ENCODE measurements at places on chromosomes 12 and 14.

DNA sequence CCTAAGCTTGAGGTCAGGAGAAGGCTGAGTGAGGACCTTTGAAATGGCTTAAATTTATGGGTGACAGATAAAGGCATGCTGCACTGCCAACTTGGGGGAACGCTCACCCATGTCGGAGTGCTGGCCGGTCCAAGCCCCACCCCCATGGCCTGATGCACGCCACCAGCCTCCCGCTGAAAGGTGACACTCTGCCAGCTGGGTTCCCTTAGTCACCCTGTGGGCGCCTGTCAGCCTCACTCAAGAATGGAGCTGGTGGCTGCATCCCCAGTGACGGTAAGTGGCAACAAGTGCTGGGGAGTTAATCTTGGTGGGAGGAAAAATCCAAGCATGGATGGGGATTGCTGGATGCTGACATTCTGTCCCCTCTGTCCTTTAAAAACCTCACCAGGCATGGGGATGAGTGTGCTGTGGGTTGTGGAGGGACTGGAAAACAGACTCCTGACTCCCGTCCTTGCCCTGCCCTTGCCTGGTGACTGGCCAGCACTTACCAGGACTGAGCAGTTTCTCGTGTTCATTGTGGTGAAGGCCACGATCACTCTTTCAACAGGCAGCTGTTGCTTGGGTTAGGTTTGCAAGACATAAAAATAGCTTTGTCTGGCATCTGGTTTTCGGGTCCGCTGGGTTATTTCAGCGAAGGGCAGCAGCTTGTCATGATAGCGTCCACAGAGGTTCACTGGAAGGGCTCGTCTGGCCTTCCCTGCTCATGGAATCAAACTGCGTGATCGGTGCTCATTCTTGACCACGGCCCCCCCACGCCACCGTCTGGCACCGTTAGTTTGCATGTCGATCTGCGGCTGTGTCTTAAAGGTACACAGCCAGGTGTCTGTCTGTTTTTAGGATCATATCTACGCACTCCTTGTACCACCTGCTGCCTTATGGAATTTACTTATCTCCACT is 15.0 kb downstream of the ACACB start:
- no peak for DNase-seq

GRCh38 chr12:71354871-71355270 is 84.7 kb upstream of the LGR5 start:
- DNase-seq = no peak

GRCh38 chr14:101740981-101741380 is 20.5 kb upstream of the PPP2R5C start:
- no peak for DNase-seq

- DNase-seq = no peak
Observed at GRCh38 chr12:57129321-57129842, 1.1 kb downstream of the LRP1 start.

DNA sequence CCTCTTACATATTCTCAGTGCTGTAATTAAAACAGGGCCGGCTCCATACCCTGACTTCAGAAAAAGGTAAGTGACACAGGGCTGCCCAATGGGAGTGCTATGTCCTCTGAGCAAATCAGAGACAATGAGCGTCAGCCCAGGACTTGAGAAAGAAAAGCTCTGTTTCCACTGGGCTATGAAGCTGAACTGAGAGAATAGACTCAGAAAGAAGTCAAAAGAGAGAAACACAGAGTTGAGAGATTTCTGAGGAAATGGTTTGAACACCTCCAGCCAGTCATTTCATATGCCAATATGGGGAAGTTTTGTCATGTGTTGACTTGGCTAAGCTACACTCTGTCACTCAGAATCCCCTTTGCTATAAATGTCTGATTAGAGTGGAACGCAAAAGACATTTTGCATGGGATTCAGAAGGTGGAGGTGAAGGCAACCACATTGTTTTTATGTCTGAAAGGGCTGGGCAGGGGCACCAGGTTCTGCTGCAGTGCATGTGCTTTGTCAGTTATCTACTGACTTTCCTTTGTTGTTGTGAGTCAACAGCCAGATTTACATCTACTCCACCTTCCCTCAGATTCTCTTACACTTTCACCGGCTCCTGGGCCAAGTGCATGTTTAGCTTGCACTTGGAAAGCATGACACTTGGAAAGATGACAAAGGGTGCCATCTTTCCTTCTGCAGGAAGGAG is 313.3 kb downstream of the DUSP6 start:
- no peak for DNase-seq

DNA sequence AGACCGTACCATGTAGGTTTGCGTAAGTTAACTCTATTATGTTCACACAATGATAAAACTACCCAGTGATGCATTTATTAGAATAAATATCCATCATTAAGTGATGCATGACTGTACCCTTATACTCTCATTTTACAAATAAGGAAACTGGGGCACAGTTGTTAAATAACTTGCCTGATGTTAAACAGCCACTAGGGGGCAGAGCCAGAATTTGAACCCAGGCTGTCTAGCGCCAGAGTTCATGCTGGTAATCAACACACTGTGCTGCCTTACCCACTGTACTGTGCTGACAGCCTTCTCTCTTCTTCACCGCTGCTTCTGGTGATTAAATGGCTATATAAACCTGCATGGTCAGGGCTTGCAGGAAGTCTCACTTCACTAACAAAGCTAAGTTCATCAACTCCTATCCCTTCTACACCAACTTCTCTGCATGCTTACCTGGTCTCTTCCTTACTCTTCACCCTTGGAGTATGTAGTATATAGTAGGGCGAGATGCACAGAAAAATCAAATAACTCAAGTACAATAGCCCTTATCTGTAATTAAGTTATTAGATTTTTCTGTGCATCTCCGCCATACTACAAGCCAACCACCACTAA is 43.6 kb upstream of the APPL2 start:
- peak; percentile 1 for DNase-seq

GRCh38 chr12:104340177-104340576 is 36.6 kb downstream of the EID3 start:
- no peak for DNase-seq

DNA sequence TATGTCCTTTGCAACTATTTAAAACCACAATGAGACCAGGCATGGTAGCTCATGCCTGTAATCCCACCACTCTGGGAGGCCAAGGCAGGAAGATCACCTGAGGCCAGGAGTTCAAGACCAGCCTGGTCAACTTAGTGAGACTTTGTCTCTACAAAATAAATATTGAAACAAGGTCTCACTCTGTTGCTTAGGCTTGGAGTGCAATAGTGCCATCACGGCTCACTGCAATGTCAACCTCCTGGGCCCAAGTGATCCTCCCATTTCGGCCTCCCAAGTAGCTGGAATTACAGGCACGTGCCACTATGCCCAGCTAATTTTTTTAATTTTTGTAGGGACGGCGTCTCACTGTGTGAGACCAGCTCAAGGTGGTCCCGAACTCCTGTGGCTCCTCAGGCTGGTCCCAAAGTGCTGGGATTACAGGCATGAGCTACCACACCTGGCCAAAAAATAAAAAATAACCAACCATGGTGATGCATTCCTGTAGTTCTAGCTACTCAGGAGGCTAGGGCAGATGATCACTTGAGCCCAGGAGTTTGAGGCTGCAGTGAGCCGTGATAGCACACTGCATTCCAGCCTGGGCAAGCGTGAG is 955 bp upstream of the FITM1 start:
- DNase-seq = no peak

DNA sequence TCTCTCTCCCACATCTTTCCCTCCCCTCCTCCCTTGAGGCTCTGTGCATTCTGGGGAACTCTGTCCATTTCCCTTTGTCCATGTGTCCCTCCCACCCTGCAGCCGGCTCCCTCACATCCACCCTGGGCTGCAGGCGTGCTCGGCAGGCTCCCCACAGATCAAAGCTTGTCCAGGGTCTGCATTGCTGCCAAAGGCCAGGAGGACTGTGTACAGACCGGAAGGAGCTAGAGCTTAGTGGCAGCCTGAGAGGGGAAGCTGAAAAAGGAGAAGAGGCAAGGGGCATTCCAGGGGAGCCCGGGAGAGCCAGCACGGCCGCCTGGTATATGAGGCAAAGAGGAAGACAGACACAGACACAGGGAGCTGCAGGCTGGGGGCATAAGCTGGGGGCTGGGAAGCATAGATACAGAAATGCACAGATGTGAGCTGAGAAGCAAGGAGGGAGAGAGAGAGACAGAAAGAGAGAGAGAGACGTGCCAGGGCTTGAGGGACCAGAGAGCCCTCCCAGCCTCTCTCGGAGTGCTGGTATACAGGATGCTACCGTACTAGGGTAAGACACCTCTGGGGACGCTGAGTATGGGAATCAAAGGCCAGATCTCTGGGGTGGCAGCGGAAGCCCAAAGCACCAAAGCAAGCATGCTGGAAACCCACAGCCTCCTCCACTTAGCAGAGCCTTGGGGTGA is 3.3 kb downstream of the CD4 start:
- no peak for DNase-seq

DNA sequence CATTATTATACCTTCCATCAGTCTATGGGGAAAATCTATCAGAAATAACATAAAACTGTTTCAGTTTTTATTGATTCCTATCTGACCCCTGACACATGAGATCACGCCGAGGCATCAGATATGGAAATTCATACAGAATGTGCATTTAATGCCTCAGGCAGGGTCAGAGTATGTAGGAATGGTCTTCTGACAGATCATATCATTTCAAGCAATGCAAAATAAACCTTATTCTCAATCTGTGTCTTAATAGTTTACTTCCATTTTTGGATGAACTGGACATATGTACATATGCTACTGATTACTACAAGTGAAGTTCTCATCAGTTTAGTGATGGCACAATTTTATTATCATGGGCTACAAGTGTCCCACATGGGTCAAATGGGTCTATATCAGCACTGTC is 150.0 kb downstream of the ANKS1B start:
- DNase-seq = no peak

DNA sequence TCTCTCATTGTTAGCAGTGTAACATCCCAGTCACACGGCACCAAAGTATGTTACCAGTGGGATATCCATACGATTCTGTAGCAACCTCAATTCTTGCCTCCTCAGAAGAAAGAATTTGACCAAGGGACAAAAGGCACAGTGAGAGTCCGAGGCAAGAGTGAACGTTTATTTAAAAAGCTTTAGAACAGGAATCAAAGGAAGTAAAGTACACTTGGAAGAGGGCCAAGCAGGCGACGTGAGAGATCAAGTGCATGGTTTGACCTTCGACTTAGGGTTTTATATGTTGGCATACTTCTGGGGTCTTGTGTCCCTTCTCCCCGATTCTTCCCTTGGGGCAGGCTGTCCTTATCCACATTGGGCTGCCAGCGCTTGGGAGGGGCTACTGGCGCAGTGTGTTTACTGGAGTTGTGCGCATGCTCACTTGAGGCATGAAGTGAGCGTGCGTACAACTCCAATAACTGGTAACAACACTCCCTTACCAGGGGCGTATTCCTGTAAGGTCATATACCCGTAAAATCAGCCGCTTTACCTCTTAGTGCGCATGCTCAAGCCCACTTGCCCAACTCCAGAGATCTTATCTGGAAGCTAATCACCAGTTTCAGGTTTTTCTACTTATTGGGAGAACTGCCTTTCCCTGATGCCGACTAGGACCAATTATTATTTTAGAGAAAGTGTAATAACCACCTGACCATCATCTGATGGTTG is 71.7 kb downstream of the FAR2 start:
- DNase-seq = no peak

DNA sequence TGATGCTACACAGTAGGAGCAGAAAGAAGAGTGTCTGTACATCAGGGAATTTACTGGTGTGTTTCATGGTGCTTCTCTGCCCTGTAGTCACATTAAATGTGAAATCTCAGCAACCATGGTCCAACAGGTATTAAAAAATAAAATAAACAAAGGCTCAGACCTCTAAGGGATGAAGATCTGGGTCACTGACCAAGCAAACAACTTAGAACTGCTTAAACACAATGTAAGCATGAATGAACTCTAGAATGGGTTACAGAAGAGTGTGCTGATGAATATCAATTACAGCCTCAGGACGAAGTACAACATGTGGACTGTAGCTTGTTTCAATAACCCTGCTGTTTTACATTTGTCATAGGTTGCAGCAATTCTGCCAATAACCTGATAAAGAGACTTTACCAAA is 47.4 kb downstream of the SLC35F4 start:
- no peak for DNase-seq

- no peak for DNase-seq
Observed at GRCh38 chr12:15355766-15356165, 33.5 kb downstream of the PTPRO start.

GRCh38 chr14:35338731-35339405 is 46.7 kb downstream of the PSMA6 start:
- no peak for DNase-seq

DNA sequence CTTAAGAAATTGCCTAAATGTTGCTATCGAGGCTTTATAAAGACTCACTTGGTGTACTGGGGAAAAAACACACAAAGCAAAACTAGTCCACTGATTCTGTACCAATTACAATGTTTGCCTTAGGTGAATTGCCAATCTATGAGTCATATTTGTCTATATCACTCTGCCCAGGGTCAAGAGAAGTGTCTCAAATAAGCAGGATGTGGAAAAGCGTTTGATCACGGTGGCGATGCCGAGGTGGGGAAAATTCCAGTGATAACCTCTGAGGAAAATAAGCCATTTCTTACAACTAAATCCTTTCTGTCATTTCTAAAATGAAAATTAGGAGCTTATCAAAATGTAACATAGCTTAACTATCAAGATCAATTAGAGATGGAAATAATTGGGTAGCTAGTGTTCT is 148.6 kb upstream of the DIO3 start:
- no peak for DNase-seq

- DNase-seq = no peak
Observed at GRCh38 chr14:68407285-68407684, 385.6 kb downstream of the ZFP36L1 start.

DNA sequence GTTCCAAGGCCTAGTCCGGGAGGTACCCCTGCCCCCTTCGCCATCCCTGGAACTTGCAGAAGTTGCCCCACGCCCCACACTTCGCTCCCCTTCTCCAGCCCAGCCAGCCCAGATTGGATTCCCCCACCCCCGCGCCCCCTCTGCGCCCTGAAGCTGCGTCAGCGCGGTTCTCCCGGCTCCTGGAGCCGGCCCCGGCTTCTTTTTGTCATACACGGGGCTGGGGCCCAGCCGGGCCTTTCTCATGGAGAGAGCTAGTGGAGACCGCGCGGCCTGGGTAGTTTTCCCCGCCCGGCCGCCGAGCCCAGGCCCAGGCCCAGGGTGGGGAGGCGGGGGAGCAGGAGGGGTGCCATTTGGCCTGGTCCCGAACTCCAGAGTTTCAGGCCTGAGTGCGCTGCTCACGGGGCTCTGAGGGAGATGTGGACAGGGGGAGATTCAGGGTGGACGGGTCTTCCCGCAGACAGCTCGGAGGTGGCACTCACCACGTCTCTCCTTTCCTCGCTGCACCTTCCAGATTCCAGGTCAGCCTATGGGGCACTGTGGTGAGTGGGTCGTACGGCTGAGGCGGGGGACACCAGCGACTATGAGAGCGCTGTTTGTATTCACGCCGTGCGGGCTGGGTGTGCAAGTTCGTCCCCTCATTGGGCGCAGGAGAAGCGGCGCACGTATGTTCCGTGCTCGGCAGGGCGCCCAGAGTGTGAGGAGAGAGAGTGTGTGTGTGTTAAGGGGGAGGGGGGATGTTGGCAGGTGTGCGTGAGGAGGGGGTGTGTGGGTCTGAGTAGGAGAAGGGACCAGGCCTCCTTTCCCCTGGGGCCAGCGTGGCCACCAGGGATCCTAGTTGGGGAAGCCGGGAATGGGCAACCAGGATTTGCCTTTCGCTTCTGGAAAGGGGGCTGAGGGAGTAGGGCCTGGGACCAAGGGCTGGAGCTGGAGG is 785 bp upstream of the LHX5 start:
- DNase-seq = no peak

- DNase-seq = no peak
Observed at GRCh38 chr14:32559048-32559447, 229.9 kb downstream of the AKAP6 start.

GRCh38 chr12:132518354-132518992 is 28.5 kb downstream of the FBRSL1 start:
- no peak for DNase-seq
